ENCODE measurements at places on chromosomes 5 and 9.

DNA sequence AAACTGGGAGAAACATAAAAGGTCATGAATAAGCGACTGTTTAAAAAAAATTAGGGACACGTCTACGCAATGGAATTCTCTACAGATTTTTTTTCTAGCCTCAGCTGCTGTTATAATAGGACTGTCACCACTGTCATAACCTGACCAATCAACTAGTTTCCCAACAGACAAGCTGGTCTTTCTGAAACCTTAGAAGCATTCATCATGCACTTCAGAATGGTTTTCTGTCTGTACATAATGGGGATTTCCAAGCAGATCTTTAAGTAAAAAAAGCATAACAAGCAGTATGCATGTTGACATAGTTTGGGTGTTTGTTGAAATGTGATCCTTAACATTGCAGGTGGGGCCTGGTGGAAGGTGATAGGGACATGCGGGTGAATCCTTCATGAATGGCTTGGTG lies 58.3 kb upstream of the SEMA6A start:
- DNase-seq, result no peak

DNA sequence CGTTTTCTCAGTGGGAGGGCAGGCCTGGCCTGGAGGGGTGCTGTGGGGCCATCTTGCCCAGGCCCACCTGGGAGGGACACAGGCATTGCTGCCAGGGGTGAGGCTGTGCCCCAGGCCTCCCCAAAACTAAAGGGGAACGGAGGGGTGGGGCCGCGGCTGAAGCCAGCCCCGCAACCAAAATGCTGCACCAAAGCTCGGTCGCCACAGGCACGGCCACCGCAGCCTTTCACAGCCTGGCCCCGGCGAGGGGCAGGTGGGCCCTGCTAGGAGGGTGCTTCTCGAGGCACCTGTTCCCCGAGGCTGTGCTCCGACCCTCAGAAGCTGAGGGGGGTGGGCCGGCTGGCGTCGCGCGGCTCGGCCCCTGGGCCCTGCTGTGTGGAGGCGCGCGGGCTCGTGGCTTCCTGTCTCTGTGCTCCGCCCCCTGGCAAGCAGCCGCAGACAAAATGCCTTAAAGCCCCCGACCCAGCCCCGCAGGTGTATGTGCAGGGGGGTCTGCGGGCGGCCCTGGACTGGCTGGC lies 57.6 kb downstream of the JAK2 start:
- no peak for DNase-seq

GRCh38 chr5:123708074-123708806 lies 196.3 kb downstream of the CSNK1G3 start:
- peak; percentile 79 for DNase-seq

DNA sequence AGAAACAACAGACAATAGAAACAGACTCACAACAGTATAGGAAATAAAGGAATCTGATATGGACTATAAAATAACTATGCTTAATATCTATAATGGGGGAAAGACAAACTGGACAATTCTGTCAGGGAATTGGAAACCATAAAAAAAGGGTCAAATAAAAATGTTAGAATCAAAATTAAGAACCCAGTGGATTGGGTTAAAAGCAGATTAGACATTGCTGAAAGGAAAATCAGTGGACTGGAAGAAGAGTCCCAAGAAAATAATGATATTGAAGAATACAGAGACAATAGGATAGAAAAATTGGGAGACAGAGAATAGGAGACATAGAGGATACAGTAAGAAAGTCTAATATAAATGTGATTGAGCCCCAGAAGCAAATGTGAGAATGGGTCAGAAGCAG lies 199.2 kb downstream of the PBX3 start:
- DNase-seq, result no peak

DNA sequence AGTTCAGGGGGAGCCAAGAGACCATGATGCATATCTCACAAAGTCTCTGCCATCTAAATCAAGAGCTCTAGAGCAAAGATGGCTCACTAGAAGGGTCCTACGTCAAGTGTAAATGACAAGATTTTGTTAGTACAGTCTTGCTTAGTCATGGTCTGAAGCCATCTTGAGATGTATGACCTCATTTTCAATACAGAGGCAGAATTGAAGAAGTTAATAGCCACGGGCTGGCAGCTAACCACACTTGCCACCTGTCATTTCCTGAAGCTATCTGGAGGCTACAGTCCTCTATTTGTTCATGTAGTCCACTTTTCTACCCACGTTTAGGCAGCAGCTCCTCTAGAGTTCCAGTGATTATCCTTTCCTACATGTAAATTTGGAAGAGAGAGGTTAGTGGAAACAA lies 231.7 kb upstream of the CDH12 start:
- no peak for DNase-seq

GRCh38 chr9:18788256-18788655 lies 244.8 kb downstream of the SAXO1 start:
- DNase-seq, result no peak

DNA sequence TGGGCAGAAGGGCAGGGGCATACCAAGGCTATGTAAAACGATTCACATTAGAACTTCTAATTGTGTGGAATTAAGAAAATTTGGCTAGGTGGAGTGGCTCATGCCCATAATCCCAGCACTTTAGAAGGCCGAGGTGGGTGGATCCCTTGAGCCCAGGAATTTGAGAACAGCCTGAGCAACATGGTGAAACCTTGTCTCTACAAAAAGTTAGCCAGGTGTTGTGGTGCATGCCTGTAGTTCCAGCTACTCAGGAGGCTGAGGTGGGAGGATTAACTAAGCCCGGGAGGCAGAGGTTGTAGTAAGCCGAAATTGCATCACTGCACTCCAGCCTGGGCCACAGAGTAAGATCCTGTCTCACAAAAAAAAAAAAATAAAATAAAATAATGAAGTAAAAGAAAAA lies 65.2 kb downstream of the LIX1 start:
- DNase-seq, result no peak

DNA sequence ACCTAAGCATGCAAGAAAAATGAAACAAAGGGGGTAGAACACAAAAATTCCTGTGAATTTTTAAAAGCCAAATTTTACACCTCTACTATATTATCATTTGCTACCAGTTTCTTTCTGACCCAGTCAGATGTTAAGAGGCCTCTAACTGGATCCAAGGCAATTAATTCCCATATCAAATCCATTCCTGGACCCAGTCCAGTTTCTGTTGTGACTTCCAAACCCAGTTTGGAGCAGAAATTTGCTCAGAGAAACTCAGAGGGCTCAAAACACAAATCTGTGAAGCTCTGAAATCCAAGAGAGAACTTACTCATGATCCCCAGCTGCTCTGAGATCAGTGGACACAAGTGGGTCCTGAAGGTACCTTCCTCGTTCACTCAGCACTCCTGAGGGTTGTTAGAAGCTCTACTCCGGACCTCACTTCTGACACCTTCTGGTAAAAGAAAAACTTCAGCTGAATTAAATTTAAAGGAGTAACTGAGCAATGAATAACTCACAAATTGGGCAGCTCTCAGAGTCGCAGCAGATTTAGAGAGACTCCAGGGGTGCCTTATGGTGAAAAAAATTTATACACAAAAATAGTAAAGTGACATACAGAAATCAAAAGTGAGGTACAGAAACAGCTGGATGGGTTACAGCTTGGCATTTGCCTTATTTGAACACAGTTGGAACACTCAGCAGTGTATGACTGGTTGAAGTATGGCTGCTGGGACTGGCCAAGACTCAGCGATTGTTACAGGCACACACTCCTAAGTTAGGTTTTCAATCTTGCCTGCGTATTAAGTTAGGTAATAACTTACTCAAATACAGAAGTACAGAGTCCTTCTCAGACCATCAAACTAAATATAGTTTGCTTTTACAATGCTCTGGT lies 32.4 kb downstream of the INSL4 start:
- peak; percentile 25 for DNase-seq

- DNase-seq, result no peak
Observed at GRCh38 chr9:83166372-83166771, 103.4 kb upstream of the RASEF start.

DNA sequence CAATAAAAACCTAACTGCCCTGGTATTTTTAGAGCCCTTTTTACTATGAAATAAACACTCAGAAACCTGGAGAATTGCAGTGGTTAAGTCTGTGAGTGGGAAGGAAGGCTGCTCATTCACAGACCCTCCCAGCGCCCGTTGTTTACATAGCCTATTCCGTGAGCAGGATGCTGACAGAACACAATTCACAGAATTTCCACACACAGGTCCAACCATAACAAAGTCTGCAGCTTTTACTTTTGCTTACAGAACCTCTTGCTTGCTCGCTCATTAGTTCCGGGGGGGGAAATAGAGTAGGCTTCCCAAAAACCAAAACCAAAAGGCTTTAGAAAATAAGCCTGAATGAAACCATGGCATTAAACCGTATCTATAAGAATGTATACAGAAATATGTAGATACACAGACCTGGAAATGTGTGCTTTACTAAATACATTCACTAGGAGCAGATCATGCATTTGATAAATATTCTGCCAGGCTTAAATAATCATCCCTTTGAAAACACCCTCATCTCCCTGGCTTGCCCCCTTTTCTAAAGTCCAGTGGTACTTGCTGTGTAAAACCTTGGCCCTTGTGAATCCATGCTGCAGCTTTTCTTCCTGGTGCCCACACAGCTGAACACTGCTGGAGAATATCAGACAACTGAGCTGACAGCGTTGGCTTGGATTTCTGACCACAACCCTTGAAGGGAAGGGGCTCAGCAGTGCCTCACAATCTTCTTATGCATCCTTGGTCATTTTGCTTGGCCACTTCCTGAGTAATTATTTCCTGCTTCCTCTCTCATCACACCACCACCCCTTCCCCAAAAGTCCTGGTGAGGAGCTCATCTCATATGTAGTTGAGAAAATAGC lies 128.0 kb downstream of the FANCC start:
- DNase-seq, result peak; percentile 88

- peak; percentile 48 for DNase-seq
Observed at GRCh38 chr9:127567035-127567729, 44.9 kb upstream of the STXBP1 start.

GRCh38 chr5:82728926-82729702 lies 348.1 kb downstream of the TMEM167A start:
- no peak for DNase-seq

- DNase-seq, result no peak
Observed at GRCh38 chr5:173435447-173435846, 107.2 kb upstream of the STC2 start.

DNA sequence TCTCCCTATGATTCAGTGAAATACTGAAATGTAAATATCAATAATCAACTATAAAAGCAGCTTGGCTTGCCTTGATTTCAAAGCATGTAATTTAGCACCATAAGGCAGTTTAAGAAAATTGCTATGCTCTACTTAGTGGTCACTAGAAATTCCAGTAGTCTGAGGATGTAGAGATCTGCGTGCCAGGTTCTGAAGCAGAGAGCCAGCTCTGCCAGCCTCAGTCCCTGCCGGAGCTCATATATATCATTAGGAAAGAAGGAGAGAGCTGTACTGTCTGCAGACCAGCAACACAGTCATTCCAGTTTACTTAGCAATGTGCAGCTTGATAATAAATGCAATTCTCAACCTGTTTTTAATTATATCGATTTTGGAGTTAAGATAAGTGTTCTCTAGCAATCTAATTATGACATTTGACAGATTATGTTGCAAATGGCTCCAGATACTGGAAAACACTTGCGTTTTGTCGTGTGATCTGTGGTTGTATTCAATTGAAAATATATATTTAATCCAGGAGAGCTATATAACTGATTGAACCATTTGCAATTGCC lies 540.5 kb downstream of the CTNND2 start:
- no peak for DNase-seq

GRCh38 chr5:66741394-66741793 lies 145.2 kb downstream of the MAST4 start:
- no peak for DNase-seq
